ENCODE measurements at places on chromosomes 4 and X.

- DNase-seq, result no peak
These were observed 44.9 kb downstream of the SH3RF1 start for GRCh38 chr4:169225812-169226211.

DNA sequence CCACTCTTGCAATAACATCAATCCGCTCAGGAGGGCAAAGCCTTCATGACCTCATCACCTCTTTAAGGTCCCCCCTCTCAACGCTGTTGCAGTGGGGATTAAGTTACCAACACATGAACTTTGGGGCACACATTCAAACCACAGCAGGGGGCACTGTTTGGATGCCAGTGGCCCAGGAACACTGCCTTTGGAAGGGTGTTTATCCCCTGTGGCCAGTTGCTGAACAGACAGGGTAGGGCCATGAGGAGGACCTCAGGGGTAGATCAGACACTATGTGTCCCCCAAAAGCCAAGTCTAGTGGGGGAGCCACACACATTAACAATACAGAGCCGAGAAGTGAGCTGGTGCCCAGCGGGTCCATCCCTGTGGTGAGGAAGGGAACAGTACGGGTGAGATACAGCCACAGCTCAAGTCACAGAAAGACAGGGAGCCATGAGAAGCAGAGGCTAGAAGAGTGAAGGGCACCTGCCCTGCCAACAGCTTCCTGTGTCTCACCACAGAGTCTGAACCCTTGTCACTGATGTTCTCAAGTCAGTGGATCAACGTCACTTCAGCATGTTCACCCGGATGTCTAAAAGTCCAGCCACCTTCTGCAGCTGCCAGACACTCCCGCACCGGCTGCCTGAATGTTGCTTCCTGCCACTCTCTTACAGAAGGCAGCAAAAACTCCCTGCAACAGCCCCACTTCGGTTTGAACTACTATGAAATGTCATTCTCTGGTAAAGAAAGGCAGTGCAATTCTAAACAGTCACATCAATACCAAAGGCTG lies 19.9 kb upstream of the MXD4 start:
- peak; percentile 38 for DNase-seq

- no peak for DNase-seq
These were observed 64.9 kb downstream of the ANKRD50 start for GRCh38 chr4:124647599-124647998.

GRCh38 chrX:46569621-46570020 lies 3.9 kb upstream of the CHST7 start:
- DNase-seq, result no peak

DNA sequence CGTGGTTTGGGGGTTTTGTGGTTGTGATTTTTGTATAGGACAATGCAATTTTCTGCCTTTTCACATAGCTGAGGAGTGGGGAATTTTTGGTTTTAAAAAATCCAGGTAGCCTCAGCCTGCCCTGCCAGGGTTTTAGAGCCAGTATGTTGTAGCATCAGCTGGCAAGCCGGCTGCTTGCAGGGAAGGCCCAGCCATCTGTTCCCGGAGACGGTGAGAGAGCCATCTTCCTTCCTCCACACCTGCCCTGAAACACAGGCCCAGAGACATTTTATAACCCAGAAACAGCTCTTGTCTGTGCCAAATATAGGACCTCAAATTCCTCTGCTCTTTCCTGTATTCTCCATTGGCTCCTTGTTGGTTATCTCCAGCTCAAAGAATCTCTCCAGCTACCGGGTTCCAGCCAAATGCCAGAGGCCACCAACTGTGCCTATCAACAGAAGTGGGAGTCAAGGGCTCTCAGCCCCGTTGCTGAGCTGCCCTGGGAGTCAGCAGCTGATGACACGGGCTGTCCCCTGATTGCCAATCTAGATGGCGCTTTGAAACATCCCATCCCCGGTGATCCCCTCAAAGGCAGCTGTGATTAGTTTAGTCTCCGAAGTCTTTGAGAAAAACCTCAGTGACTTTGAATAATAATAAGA lies 595.2 kb downstream of the MID1IP1 start:
- DNase-seq, result peak; percentile 40

DNA sequence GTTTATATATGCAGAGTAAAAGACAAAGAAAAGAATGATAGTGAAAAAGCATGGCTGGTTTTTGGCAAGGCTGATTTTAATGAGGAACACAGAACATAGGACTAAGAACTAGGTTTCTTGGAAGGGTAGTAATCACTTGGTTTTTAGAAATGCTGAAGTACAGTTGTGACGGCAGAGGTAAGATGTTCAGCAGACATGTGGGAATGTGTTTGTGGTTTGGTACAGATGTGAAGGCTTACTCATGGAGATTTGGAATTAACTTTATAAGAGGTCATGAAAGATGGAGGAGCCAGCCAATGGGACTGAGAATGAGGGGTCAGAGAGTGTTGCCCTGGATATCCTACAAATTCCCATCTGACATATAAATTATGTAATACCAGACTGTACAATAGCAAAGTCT lies 243.6 kb downstream of the NPFFR2 start:
- no peak for DNase-seq
